A673 (cell line): ENCODE measurements at places on chromosomes 2 and 18.

GRCh38 chr2:138720035-138720838 is 60.0 kb downstream of the NXPH2 start:
- no peak for DNase-seq

DNA sequence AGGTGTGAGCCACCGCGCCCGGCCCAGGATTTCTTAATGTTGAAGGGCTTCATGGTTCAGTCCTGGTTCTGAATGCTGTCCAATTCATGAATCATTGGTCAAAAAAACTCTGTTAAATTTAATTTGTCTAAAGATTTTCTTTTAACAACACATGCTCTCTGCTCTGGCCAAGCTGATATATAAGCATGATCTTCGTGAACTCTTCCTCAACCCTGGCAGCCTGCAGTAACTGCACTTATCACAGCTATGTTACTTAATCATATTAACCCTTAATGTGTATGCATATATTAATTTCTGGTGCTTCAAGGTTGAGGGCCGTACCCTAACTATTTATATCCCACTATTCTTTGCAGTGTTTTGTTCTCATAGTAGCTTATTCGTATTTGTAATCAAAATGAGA is 29.4 kb upstream of the FRZB start:
- no peak for DNase-seq

DNA sequence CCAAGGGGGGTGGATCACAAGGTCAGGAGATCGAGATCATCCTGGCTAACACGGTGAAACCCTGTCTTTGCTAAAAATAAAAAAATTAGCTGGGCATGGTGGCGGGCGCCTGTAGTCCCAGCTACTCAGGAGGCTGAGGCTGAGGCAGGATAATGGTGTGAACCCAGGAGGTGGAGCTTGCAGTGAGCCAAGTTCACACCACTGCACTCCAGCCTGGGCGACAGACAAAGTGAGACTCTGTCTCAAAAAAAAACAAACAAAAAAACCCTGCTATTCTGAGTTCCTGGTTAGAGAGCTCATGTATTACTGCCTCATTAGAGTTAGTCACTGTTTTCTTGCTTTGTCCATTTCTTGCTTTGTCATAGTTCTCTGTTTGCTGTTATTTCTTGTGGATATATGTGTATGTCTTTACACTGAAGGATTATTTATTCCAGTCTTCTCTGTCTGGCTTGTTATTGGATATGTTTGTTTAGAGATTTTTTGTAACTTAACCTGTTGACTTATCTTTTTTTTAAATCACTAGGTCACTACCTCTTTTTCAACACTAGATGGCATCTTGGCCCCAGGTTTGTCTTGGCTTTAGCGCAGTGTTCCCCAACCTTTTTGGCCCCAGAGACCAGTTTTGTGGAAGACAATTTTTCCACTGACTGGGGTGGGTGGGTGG is 17.0 kb downstream of the TTLL4 start:
- peak; percentile 32 for DNase-seq

DNA sequence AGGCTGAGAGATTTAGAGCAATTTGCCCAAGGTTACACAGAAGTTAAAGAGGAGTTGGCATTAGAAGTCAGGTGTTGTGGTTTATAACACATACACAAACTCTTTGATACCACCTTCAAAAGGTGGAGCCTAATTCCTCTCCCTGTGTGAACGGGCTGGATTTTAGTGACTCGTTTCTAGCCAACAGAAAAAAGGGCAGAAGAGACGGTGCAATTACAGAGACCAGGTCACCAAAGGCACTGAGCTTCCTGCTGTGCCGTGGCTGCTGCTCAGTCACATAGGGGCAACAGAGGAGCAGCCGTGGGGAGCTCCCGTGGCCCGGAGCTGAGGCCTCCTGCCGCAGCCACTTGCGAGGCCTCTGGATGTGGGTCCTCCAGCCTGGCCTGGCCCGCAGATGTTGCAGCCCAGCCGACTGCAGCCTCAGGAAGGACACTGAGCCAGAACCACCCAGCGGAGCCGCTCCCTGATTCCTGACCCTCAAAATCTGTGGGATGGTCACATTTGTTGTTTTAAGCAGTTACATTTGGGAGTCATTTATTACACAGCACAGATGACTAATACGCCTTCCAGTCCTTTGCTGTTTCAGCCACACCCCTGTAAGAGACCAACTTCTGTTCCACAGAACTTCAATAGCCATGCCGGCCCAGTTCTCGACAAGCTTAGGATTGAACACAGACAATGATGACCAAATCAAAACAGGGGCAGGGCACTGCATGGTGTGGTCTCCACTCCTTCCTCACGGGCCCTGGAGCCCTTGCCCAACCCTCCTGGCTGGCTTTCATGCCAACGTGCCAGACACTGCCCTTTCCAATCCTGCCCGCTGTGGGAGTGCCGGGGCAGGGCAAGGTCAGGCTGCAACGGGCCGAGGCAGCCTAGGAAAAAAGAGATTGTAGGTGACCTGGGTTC is 17.1 kb downstream of the EDAR start:
- DNase-seq, result no peak

GRCh38 chr18:13513021-13513420 is 213.3 kb downstream of the FAM210A start:
- DNase-seq, result no peak

DNA sequence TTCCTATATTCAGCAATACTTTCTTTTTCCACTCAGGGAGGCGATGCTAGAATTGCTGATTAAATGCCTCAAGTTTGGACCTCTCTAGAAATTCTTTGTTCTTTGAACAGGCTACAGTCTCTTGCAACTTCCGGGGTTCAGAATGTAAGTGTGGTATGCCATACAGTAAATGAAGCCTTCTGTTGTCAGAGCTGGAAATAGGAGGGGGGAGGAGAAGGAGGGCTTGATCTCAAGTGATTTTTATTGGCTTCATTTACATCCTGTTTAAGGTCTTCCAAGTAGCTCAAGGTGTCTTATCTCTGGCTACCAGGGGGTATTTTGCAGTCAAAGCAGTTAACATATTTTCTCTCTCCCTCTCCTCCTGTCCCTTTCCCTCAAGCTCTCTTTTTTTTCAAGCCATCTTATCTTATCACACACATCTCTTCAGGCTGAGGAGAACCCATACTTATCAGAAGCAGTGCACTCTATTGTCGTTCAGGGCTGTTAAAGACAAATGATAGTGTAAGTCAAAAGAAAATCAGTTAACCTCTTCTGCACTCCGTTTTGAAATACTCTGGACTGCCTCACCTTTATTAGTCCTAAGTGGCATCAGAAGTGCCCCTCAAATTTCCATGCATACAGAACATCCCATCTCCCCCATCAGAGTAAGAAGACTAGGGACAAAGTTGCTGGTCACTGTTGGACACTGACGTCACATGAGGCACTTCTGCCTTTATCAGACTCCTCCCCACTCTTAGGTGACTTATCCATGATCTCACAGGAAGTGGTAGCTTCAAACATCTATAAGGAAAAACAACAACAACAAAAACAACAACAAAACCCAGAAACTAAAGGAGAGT is 112.2 kb downstream of the ZNF521 start:
- no peak for DNase-seq

DNA sequence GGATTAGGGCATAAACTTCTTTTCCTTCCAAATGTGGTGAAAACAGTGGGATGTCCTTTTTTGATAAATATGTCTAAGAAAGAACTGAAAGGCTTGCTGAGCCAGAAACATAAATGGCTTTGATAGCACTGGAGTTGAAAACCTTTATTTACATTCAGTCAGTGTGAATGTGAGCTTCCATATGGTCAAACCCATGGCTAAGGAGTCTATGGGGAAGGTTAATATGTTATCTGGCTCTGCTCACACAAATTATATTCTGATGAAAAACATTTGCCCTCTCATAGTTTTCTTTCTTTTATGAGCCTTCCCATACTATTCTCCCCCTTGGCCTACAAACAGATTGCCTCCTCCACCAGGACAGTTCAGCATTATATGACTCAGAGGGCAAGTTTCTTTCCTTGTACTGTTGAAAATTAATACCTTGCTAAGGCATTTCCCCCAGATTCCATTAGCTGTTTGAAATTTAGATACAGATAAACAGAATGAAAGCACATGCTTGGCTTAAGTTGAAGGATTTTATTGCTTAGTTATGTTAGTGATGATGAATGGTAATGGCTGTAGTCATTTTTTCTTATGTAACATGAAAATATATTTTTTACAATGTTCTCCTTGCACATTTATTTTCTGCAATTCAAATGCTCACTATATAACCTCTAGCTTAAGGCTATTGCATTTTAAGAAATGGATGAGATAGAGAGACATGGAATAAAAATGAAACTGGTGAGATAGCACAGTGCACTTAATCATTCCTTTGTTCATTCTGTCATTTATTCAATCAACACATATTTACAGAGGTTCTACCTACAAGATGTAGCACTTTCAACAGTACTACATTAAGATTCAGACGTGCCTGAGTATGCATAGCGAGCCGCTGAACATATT is 544.1 kb downstream of the LRRTM4 start:
- no peak for DNase-seq

DNA sequence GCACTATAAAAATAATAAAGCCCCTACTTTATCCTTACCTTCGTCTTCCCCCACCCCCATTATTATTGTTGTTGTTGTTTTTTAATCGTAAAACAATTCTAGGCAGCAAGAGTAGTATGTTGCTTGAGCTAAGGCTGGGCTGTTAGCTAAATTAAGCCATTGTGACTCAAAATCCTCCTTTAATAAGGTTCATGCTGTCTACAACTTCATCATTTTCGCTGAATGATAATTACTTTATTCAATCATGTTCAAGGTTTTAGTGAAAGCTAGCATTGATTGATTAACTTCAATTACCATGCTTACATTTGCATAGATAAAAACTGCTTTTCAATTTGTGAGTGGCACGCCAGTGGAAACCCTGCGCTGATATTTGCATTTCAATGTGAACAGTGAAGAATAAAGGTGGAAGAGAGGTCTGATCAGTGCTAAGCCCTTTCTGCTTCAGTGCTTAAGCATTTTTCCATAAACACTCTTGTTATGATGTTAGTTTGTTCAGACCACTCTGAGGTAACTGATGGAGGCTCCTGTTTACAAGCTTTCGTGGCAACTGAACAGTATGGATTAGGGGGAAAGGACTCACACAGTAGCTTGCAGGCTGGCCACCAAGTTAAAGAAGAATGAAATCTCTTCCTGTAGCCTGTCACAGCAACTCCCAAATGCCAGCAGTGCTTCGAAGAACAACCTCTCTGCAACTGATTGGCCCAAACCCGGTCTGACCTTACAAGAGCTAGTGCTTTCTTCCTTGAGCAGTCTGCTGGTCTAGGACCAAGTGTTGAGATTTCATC is 156.8 kb downstream of the GPD2 start:
- no peak for DNase-seq

GRCh38 chr2:180058993-180059392 is 51.9 kb upstream of the CWC22 start:
- no peak for DNase-seq

- DNase-seq, result no peak
Measured at GRCh38 chr18:46301081-46301480, 196.9 kb downstream of the HAUS1 start.

GRCh38 chr18:48127606-48128005 is 197.1 kb upstream of the SMAD2 start:
- DNase-seq, result no peak

DNA sequence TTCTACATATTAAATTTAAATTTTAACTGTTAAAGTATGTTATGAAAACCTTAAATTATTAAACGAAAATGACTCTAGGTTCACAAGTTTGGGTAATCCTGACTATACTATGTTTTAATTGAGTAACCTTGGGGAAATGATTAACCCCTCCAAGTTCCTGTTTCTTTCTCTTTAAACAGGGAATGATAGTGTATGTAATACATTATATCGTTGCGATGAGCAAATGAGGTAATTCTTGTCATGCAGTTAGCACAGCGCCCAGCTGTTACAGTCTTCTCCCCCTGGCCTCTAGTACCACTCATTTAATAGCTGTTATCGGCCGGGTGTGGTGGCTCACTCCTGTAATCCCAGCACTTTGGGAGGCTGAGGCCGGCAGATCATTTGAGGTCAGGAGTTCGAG is 80.4 kb downstream of the MTA3 start:
- DNase-seq, result no peak

- no peak for DNase-seq
Measured at GRCh38 chr2:105432749-105433148, 33.9 kb upstream of the FHL2 start.

DNA sequence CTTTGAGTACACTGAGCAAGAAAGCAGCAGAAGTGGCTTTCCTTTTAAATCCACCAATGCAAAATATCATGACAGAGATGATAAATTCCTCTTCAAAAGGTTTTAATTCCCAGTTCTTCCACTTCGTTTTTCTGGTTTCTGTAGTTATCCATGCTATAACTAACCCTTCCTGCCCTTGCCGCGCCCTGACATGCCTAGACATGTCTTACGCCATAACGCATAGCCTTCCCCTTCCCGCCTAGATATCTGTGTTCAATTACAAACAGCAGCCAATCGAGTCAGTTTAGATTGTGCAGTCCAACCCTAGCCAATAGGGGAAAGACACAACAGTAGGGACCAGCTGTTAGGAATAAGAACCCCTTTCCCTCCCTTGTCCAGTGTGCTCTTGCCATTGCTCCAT is 16.1 kb downstream of the PRPF40A start:
- DNase-seq, result no peak

- no peak for DNase-seq
Measured at GRCh38 chr2:196589419-196589818, 50.1 kb upstream of the CCDC150 start.

DNA sequence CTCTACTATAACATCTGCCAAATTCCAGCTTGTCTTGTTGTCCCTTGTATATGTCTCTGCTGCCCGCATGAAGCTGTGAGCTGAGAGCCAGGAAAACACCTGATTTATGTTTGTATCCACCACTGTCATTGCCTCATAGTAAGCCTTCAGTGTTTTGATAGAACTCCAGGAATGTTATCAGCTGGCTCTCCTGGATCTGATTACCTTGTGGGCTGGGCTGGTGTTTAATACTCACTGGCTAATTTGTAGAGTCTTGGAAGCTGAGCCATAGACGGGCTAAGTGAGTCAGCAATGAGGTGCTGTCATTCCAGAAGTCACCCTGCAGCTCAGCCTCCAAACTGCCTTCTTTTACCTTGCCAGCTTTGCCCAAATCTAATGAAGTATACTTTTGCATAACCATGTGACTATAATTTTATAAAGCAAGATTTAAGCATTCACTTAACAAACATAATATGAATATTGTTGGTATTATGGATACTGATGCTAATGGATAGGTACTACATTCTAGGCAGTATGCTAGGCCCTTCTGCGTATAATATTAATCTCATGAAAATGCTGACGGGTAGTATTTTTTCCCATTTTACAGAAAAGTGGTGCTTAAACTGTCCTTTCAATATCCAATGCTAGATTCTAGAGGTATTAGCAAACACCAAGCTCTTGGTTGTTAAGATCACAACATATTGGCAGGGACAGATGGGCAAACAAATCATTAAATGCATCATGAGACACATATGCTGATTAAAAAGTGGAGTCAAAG is 62.7 kb upstream of the GATA6 start:
- no peak for DNase-seq

GRCh38 chr18:10604182-10604581 is 78.4 kb downstream of the NAPG start:
- DNase-seq, result no peak
